ENCODE measurements at places on chromosomes 3 and 15. TPM values are rescaled to one million over a fixed set of nuclear protein-coding genes. Genes with fewer than 3 reads are reported as not detected.

HRG gene
- not detected for total RNA-seq

MESP2 gene
- not detected for total RNA-seq

CCRL2 gene
- total RNA-seq = 5.1 TPM

GOLGA8O gene
- total RNA-seq = 0.51 TPM

PARP3 gene
- 9.9 TPM for total RNA-seq

NEK10 gene
- total RNA-seq = 2.0 TPM

STX19 gene
- not detected for total RNA-seq

CADM2 gene
- not detected for total RNA-seq

UCN2 gene
- not detected for total RNA-seq

ACSBG1 gene
- not detected for total RNA-seq

IL1RAP gene
- 3.5 TPM for total RNA-seq

PLSCR5 gene
- not detected for total RNA-seq

SHC4 gene
- 0.17 TPM for total RNA-seq

UROC1 gene
- not detected for total RNA-seq

MKRN3 gene
- total RNA-seq = 0.88 TPM

ZBTB20 gene
- 25.4 TPM for total RNA-seq

AP3B2 gene
- total RNA-seq = 0.17 TPM

TMEM44 gene
- 50.3 TPM for total RNA-seq

WDR73 gene
- total RNA-seq = 26.4 TPM

FSTL1 gene
- total RNA-seq = 524 TPM

CCDC54 gene
- not detected for total RNA-seq

CISH gene
- total RNA-seq = 0.51 TPM

MORC1 gene
- not detected for total RNA-seq

GABRA5 gene
- total RNA-seq = not detected
